Uterus (tissue), 4 donors: ENCODE measurements at places on chromosomes 7 and 10. TPM values are rescaled to one million over a fixed set of nuclear protein-coding genes. Genes with fewer than 3 reads are reported as not detected.

C7orf33 gene
- not detected for total RNA-seq

ANKRD26 gene
- total RNA-seq, result 26.1 TPM

CRYGN gene
- not detected for total RNA-seq

CABCOCO1 gene
- total RNA-seq, result 6.7 TPM

MACC1 gene
- 1.0 TPM for total RNA-seq

RBM20 gene
- 0.88 TPM for total RNA-seq

RAB19 gene
- not detected for total RNA-seq

PRKAR2B gene
- 21.8 TPM for total RNA-seq

GRCh38 chr10:69311309-69311708 lies 33.0 kb downstream of the HK1 start:
- DNase-seq, result no peak
- no peaks in the 10 kb centered on the region for H3K27me3 ChIP-seq
- H3K27ac ChIP-seq, result no peak overlapping the region
- no peaks in the 10 kb centered on the region for H3K4me1 ChIP-seq
- no peaks in the 10 kb centered on the region for H3K36me3 ChIP-seq

- H3K27me3 ChIP-seq, result no peaks in the 10 kb centered on the region
- no peak overlapping the region for H3K4me3 ChIP-seq
- no peak overlapping the region for H3K27ac ChIP-seq
- H3K4me1 ChIP-seq, result no peaks in the 10 kb centered on the region
- no peaks in the 10 kb centered on the region for H3K36me3 ChIP-seq
Measured at GRCh38 chr10:92787557-92788152, 60.7 kb upstream of the EXOC6 start.

DNA sequence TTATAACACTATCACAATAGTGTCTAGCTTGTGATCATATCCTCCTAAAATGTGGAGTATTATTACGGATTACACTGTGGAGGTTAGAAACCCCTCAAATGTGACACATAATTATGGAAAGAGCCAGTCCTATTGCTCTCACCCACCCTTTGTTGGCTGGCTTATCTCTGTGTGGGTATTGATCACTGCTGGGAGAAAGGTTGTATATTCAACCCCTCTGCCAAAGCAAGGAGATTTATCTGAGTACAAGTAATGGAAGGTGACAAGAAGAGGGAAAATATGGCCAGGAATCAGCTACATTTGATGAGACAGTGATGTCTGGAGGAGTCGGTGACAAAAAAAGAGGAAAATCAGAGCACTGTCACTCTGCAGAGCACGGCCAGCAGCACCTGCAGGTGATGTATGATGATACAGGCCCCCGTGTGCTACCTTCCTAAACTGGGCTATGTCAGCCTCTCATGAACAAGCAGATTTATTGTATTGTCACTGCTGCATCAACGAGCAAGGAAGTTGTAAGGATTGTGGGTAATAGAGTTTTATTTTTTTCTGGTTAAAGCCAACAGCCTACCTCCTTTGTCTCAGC lies 235.3 kb downstream of the PHF14 start:
- H3K36me3 ChIP-seq, result no peaks in the 10 kb centered on the region
- DNase-seq, result no peak
- H3K27me3 ChIP-seq, result no peaks in the 10 kb centered on the region

DNA sequence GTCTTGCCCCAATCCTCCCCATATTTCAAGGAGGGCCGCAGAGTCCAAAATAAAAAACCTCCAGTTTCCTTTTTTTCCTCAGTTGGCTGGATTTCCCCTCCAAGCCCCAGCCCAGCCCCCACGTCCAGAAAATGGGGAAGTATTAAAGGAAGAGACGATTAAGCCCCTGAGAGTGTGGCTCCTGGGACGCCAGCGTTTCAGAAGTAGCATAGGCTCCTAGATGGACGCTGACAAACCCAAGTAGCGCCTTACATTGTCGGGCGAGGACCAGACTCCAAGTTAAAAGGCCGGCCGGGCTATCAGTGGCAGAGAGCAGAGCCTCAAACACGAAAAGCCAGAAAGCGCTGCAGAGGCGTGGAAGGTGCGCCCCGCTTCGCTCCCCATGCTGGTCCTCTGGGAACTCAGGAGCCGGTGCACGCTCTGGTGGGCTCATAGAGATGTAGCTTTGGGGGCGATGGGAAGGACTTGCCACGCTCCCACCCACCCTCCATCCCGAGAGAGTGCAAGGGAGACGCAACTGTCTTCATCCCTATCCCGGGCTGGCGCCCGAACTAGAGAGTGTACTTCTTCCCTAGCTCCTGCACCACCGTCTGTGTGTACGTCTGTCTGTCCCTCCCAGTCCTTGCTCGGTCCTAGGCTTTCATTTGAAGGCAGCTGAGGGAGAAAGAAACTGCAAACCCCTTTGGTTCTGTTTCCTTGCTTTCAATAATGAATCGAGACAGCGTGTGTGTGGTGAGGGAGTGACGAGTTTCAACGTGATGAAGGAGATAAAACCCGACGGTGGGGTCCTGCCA lies 6.3 kb upstream of the EMX2 start:
- no peaks in the 10 kb centered on the region for H3K36me3 ChIP-seq
- peak overlapping the region; percentile 46 for H3K4me3 ChIP-seq
- peak overlapping the region; percentile 98 for H3K27ac ChIP-seq
- peak; percentile 56 for DNase-seq
- H3K4me1 ChIP-seq, result no peaks in the 10 kb centered on the region
- no peaks in the 10 kb centered on the region for H3K27me3 ChIP-seq

- no peaks in the 10 kb centered on the region for H3K36me3 ChIP-seq
- H3K27ac ChIP-seq, result peak overlapping the region; percentile 90
- H3K4me1 ChIP-seq, result no peaks in the 10 kb centered on the region
- no peaks in the 10 kb centered on the region for H3K27me3 ChIP-seq
- peak; percentile 74 for DNase-seq
Measured at GRCh38 chr10:59872892-59873463, 33.4 kb downstream of the CCDC6 start.

GRCh38 chr10:293636-294035 lies 158.4 kb downstream of the ZMYND11 start:
- no peak overlapping the region for H3K27ac ChIP-seq
- H3K36me3 ChIP-seq, result no peaks in the 10 kb centered on the region
- no peaks in the 10 kb centered on the region for H3K27me3 ChIP-seq
- DNase-seq, result no peak
- H3K4me3 ChIP-seq, result no peak overlapping the region

DNA sequence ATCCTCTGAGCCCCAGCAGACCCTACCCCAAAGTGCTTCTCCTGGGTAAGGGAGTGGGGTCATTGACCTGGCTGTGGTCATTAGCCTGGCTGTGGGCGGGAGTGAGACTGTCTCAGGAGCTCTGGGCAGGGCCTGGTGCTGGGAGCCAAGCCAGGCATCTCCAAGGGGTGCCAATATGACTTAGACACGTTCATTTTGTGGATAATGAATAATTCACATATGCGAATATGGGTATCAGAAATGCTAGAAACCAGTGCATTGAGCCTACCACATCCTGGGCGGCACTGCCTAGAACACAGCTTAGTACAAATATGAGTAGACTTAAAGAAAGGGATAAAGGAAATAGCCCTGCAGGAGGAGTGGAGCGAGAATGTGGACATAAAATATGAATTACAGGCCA lies 14.4 kb upstream of the SRRM3 start:
- no peaks in the 10 kb centered on the region for H3K36me3 ChIP-seq
- no peaks in the 10 kb centered on the region for H3K27me3 ChIP-seq
- DNase-seq, result no peak
- no peak overlapping the region for H3K4me3 ChIP-seq
- no peak overlapping the region for H3K27ac ChIP-seq

DNA sequence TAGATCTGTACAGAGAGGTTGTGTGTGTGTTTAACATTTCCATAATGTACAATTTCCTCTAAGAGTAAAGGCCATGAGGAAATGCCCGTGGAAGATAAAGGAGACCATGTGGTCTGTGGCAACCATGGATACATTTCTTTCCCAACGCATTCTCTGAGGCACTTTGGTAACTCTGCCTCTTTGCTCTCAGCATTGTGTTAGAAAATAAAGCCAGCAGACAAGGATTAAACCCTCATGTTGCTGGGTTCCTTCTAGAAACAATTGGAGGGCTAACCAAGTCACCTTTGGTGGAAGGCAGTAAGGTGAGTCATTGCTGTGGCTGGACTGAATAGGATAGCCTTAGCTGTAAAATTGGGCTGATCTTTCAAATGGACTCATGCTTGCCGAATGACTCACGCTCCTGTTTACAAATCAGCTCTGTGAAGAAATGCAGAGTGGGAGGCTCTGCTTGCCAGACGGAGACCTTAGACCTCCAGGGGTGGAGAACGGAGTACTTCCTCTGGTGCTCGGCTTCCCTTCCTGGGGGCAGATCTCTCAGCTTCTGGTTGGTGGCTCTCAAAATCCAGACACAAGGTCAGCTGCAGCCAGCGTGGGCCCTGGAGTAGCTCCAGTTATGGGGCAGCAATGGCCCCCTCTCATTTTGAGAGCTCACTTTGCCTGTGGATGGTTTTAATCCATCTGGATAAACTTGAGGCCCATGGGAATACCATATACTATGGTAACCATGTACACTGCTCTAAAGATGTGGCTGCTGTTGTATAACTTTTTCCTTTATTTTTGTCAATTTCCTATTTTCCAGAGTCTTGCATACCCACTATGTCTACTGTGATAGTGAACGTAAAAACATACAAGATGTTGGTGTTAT lies 137.3 kb downstream of the TCF7L2 start:
- H3K4me3 ChIP-seq, result no peak overlapping the region
- H3K4me1 ChIP-seq, result no peaks in the 10 kb centered on the region
- DNase-seq, result peak; percentile 86
- H3K27me3 ChIP-seq, result no peaks in the 10 kb centered on the region
- H3K36me3 ChIP-seq, result no peaks in the 10 kb centered on the region

DNA sequence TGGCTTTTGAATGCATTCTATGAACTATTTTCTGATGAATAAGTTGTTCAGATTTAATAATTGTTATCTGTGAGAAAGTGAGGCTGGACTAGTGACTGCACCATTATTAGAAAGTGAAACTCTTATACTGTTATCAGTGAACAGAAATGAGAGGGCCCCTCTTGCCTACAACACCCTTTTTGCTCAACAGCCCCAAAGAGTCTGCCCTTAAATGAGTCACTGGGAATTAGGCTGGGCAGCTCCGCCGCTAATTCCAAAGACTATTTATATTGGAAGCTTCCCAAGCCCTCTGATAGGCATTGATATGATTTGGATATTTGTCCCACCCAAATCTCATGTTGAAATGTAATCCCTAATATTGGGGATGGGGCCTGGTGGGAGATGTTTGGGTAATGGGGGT lies 7.0 kb upstream of the CYP2C18 start:
- no peak overlapping the region for H3K4me3 ChIP-seq
- no peaks in the 10 kb centered on the region for H3K4me1 ChIP-seq
- H3K27ac ChIP-seq, result no peak overlapping the region
- no peaks in the 10 kb centered on the region for H3K27me3 ChIP-seq

- no peaks in the 10 kb centered on the region for H3K27me3 ChIP-seq
- H3K4me3 ChIP-seq, result no peak overlapping the region
- H3K27ac ChIP-seq, result no peak overlapping the region
- no peaks in the 10 kb centered on the region for H3K36me3 ChIP-seq
Measured at GRCh38 chr7:34240417-34240816, 335.1 kb downstream of the BMPER start.

- no peak for DNase-seq
- no peaks in the 10 kb centered on the region for H3K27me3 ChIP-seq
- H3K27ac ChIP-seq, result no peak overlapping the region
- no peaks in the 10 kb centered on the region for H3K4me1 ChIP-seq
Measured at GRCh38 chr10:11638055-11638698, 26.7 kb upstream of the USP6NL start.

DNA sequence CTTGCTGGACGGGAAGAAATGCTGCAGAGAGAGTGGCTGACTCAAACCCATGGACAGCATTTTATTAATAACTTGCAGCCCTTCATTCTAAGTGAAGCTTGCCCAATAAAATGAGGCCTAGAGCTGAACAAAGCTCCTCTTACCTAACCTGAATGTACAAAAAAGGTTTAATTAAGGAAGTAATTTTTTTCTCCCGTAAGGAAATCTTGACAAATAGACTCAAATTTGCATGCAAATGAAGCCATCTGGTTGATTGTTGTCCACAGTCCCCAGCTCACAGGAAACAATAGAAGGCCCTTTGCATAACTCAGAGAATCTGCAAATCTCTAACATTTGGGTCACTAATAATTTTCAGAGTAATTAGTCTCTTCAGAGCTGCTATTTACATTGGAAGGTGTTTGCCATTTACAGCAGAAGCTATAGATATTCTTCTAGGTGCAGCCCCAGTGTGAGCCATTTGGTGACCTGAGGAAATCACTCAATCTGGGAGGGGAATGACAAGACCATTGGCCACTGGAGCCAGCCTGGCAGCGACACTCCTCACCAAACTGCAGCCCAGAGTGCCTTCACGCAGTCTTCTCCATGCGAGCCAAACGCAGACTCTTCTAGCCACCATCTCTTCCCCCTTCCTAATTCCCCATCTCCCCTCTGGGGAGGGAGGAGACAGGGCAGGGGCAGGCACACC lies 483.0 kb upstream of the C7orf33 start:
- no peaks in the 10 kb centered on the region for H3K27me3 ChIP-seq
- DNase-seq, result no peak
- no peak overlapping the region for H3K4me3 ChIP-seq
- H3K27ac ChIP-seq, result no peak overlapping the region
- no peaks in the 10 kb centered on the region for H3K4me1 ChIP-seq
- no peaks in the 10 kb centered on the region for H3K36me3 ChIP-seq

GRCh38 chr10:66671562-66671961 lies 254.3 kb upstream of the LRRTM3 start:
- no peak overlapping the region for H3K27ac ChIP-seq
- no peaks in the 10 kb centered on the region for H3K36me3 ChIP-seq
- no peaks in the 10 kb centered on the region for H3K27me3 ChIP-seq

DNA sequence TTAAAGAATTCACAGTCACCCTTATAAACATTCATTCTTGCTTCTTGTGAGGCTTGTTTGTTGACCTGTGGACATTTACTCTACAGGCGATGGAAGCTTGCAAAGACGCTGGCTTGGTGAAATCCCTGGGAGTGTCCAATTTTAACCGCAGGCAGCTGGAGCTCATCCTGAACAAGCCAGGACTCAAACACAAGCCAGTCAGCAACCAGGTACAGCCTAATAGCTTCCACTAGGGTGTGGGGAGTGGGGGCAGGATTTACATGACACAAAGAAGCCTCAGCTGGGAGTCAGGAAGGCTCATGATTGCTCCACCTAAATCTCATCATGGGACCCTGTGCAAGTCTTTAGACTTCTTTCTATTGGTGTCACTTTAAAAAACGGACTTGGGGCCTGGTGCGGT lies 29.0 kb downstream of the AKR1D1 start:
- no peaks in the 10 kb centered on the region for H3K27me3 ChIP-seq
- H3K27ac ChIP-seq, result no peak overlapping the region
- no peaks in the 10 kb centered on the region for H3K4me1 ChIP-seq

DNA sequence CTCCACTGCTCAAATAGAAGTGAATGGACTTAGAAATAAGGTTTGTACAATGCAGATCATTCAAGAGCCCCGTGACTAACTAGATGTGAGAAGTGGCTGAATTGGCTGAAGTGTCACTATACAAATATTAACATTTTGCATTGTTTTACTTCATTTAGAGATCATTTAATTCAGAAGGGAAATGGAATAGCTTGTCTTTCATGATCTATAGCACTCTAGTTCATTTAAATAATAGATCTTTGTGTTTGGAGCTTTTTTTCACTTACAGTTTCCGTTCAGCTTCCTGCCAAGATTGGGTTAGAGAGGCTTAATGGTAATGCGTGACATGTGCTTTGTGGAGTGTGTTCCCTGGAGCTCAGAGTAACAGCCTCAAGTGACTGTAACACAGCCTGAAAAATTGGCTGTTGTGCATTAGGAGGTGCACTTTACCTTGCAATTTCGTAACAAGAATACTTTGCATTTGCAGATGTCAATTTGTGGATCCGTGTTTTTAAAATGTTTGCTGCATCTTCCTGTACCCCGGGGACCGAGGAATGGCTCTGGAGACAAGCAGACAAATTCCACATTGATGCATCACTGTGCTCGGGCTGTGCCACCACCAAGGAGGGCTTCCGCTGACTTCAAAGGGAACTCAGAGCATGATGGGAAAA lies 170.3 kb downstream of the NRP1 start:
- no peaks in the 10 kb centered on the region for H3K4me1 ChIP-seq
- no peak for DNase-seq
- no peaks in the 10 kb centered on the region for H3K27me3 ChIP-seq
- no peak overlapping the region for H3K27ac ChIP-seq
- H3K4me3 ChIP-seq, result no peak overlapping the region
